ENCODE measurements at places on chromosomes 5 and 9. TPM values are rescaled to one million over a fixed set of nuclear protein-coding genes. Genes with fewer than 3 reads are reported as not detected.

Gene FOXI1
- not detected for polyA plus RNA-seq

Gene SV2C
- 0.02 TPM for polyA plus RNA-seq

Gene ADRA1B
- polyA plus RNA-seq = not detected

Gene IL11RA
- 4.1 TPM for polyA plus RNA-seq

Gene SPINK5
- polyA plus RNA-seq = not detected

Gene PURA
- polyA plus RNA-seq = 1.4 TPM

Gene FAM13B
- polyA plus RNA-seq = 11.5 TPM

Gene SURF6
- 9.5 TPM for polyA plus RNA-seq

Gene IFNA8
- not detected for polyA plus RNA-seq

Gene TSSK1B
- not detected for polyA plus RNA-seq

Gene SPATA31C1
- polyA plus RNA-seq = not detected

Gene CERCAM
- 1.8 TPM for polyA plus RNA-seq

Gene ARHGAP26
- polyA plus RNA-seq = 26.5 TPM

Gene FOXE1
- polyA plus RNA-seq = not detected

Gene SLC6A7
- polyA plus RNA-seq = not detected

Gene PCDHGB5
- 0.08 TPM for polyA plus RNA-seq

Gene CER1
- polyA plus RNA-seq = not detected

Gene DRD1
- not detected for polyA plus RNA-seq

Gene GABRA6
- not detected for polyA plus RNA-seq

Gene PCDHA1
- polyA plus RNA-seq = not detected

Gene PCDHA6
- polyA plus RNA-seq = not detected
